ENCODE measurements at places on chromosomes 1 and 21.

- no peak for DNase-seq
Observed at GRCh38 chr1:81432059-81432458, 368.7 kb upstream of the ADGRL2 start.

- peak; percentile 68 for DNase-seq
Observed at GRCh38 chr21:38307771-38308531, 51.2 kb downstream of the KCNJ15 start.

- DNase-seq = no peak
Observed at GRCh38 chr1:34926156-34926555, 3.3 kb downstream of the DLGAP3 start.

DNA sequence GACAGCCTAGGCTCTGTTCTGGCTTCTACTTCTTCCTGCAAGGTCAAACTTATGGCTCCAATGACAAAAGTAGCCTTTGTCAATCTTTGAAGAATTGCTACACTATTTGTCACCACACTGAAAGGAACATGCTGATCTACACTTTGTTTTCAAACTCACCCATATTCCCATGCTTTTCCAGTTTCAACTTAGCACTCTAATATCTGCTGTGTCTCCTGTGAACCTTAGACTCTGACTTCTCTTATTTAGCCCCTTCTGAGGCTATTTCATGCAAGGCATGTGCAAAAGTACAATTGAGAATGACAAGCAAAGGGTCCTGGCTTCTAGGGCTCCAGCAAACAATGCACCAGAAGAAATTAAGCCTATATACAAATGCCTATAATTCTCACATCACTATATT, 374.9 kb downstream of the VAV3 start:
- no peak for DNase-seq
